Head of caudate nucleus (tissue), 42 donors: ENCODE measurements at places on chromosomes 7 and 10.
A peak's percentile ranks its signal among the peaks of the same experiment; 100 is the strongest.

GRCh38 chr10:50883629-50884028, 1.8 kb downstream of the A1CF start:
- DNase-seq = no peak

- no peak for DNase-seq
Observed at GRCh38 chr10:79490400-79491142, 21.8 kb upstream of the EIF5AL1 start.

GRCh38 chr10:71627956-71628355, 91.6 kb downstream of the C10orf105 start:
- DNase-seq = no peak

DNA sequence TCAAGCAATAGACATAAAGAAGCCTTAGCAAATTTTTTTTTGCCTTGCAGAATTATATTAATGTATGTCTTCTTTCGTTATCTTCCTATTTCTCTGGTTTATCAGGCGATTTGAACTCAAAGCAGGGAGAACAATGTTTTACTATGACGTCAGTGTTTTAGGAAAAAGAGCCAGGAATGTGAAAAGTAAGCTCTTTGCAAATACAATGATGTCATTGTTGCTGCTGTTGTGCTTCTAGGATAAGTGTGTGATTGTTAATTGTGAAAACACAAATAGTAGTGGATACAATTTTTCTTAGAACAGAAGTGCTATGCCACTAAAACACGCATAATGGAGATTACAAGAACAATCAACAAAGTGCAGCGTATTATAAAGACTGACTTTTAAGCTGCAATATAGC, 9.5 kb upstream of the AUTS2 start:
- no peak for DNase-seq

DNA sequence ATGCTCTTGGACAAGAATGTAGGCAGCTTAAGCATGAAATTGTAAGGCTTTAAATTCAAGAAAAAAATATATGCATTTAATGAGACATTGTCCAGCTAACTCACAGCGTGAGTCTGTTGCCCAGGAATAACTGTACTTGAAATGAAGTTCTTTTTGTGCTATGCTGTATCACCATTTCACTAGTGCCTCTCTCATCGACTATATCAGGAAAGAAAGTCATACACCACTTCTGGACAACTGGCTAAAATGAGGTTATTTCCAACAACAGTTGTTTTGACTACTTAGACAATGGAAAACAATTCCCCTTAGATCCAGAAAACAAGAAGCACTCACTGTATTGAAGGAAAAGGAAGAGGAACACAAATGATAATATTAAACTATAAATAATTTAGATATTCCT, 251.8 kb downstream of the CRPPA start:
- DNase-seq = no peak

DNA sequence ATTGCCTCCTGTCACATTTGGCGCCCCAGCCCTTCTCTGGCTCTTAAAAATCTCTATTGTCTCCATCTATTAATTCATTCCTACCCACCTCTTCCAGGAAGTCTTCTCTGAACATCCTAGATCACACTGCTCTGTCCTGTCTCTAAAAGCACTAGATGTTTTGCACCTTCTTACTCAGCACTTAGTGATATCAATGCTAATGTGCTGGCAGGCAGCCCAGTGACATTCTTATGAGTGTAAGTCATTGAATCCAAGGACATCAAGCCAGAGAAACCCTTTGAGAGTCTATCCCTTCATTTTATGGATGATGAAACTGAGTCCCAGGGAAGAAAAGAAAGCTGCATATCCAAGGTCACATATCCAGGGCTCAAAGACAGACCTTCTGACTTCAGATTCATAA, 48.3 kb upstream of the PAX2 start:
- no peak for DNase-seq

- peak; percentile 36 for DNase-seq
Observed at GRCh38 chr7:2247141-2247995, 5.3 kb downstream of the NUDT1 start.

- peak; percentile 6 for DNase-seq
Observed at GRCh38 chr10:88385601-88386203, 197.4 kb downstream of the RNLS start.

DNA sequence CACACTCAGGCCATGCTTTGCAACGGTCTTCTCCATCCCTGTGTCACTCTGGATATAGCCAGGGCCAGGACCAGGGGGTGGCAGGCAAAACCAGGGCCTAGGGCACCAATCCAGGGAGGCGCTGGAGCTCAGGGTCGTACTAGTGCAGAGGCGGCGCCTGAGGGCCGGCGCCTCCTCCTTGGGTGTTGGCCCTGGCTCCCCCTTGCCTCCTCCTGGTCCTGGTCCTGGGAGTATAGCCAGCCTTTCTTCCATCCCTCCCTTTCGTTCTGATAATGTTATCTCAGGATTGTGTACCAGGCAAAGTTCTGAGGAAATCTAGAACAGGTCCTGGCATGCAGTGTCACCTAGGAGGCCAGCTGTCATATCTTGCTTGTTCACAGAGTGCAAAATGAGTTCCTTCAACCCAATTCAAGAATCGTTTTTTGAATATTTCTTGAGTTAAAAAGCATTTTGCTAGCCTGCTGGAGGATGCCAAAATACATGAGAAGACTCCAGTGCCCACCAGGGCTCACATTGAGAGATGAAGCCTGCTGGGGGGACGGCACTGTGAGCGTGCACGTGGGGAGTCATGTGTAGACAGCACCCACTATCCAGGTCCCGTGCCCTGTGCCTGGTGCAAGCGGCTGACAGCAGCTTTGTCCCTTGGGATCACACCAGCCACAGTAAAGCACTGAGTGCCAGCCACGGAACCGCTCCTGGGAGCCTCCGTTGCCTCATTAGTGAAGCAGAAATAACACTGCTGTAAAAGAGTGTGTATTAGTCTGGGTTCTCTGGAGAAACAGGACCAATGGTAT, 106.9 kb upstream of the C7orf33 start:
- DNase-seq = no peak

- no peak for DNase-seq
Observed at GRCh38 chr7:25444991-25445390, 216.7 kb upstream of the NPVF start.

- DNase-seq = no peak
Observed at GRCh38 chr10:3282674-3283017, 110.1 kb upstream of the PITRM1 start.

GRCh38 chr10:80487791-80488538, 33.9 kb downstream of the TSPAN14 start:
- DNase-seq = no peak

- DNase-seq = no peak
Observed at GRCh38 chr7:128420773-128421172, 11.0 kb upstream of the IMPDH1 start.

GRCh38 chr10:11870900-11871400, 47.8 kb downstream of the PROSER2 start:
- DNase-seq = no peak

- DNase-seq = no peak
Observed at GRCh38 chr10:32131388-32131787, 75.2 kb upstream of the KIF5B start.

DNA sequence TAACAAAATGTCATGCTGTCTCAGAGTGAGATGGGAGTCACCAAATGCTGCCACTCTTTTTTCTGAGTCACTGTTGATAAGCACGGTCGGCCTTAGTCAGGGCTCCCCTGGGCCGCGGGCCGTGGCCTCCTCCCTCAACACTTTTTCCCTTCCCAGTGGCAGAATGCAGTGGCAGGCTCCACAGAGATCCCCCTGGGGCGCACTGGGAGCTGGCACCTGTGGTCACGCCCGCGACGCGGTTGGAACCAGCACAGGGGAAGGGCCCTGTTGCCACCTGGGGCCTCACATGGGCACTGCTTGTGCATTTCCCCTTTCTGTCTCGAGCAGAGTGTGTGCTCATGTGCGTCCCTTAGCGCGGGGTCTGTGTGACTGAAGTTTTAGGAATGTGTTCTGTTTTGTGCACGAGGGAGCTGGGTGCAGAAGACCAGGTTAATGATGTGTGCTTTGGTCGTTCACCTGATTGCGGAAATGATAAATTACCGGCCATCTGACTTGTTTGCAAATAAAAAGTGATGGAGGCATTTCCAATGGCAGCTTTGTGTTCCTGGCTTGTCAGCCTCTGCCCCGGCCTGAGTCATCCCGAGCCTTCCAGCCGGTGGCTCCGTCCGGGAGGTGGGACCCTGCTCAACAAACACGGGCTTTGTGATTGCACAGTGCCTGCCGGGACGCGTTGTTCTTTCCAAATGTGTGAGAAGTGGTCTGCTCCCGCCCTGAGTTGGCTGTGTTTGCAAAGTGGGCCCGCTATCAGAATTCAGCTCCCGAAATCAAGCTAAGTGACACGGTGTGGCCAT, 100.7 kb downstream of the NKX6-2 start:
- peak; percentile 95 for DNase-seq

DNA sequence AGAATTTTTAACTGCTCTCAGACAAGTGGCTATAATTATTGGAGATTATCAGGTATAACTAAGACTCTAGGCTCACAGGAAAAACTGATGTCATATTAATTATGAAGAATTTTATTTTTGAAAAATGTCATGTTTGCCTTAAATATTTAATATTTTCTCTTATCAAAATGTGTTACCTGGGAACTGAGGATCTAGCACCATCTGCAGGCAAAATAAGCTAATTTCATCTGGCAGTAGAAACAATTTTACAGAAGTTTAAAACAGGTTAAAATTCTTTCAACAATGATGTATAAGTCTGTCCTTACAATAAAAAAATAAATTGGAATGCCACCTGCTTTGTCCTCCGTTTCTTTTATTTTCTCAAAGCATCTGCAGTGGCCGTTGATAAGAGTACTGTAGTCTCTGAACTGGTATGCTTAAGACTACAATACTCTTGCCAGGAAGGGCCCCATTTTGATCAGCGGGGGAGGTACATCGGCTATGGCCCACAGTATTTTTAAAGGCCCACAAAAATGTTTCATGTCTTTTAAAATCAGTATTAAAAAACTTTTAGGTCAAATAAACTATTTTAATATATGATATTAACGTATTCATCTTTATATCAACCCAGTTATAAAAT, 81.3 kb downstream of the VWDE start:
- no peak for DNase-seq

- no peak for DNase-seq
Observed at GRCh38 chr7:41911792-41912191, 208.9 kb upstream of the INHBA start.

DNA sequence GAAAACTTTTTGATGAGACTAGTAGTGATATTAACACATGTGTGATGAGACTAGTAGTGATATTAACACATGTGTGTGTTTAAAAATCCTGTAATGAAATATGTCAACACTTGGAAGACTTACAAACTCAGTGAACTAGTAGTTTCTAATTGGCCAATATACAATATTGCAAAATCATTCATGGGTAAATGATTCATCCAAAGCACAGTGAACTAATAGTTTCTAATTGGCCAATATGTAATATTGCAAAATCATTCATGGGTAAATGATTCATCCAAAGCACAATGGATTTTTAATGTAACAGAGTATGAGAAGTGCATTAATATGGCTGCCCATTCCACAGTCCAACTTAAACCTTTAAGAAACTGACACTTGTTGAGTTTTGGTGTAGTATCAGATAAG, 77.8 kb downstream of the ATAD1 start:
- no peak for DNase-seq

GRCh38 chr10:93488956-93489528, 6.9 kb upstream of the MYOF start:
- no peak for DNase-seq

DNA sequence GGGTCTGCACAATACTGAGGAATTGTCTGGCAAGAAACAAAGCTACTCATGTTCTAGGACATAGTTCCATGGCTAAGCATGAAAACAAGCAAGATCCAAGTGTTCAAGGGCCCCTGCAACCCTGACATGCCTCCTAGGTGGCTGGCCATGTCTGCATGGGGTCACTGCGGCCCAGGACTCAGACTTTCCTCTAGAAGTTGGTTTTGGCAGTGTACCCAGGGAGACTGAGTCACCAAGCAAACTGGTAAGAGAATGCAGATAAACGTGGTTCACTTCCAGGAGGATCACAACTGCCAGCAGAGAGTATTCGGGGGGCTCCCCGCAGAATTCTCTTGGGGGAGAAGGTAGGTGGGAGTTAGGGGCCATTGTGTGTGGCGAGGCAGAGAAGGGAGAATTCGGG, 7.4 kb upstream of the PFKFB3 start:
- no peak for DNase-seq

GRCh38 chr10:122733931-122734665, 34.5 kb upstream of the C10orf120 start:
- no peak for DNase-seq

DNA sequence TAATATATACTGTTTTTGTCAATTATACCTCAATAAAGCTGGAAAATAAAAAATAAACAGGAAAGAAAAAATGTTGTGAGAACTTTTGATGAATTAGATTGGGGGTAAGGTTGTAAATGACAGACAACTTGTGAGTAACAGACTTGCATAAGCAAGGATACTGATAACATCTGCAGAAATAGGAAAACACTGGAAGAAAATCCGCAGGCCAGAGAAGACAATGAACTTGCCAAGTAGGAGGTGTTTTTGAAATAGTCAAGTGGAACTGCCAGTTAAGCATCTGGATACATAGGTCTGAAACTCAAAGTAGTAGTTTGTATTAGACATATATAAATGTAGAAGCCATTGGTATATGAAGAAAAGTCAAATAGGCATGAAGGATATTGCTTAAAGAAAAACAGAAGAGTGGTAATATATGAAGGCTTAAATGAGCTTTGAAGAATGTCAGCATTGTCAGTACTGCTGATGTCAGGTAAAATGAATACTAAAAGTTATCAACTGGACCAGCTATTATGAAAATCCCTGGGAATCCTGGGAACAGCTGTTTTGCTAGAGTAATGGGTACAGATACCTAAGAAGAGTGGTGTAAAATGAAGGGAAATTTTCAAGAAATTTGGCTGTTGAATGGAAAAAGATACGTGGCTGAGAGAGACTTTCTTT, 58.7 kb downstream of the DNAJC1 start:
- DNase-seq = no peak

- DNase-seq = no peak
Observed at GRCh38 chr10:35334297-35334696, 2.0 kb upstream of the CCNY start.

DNA sequence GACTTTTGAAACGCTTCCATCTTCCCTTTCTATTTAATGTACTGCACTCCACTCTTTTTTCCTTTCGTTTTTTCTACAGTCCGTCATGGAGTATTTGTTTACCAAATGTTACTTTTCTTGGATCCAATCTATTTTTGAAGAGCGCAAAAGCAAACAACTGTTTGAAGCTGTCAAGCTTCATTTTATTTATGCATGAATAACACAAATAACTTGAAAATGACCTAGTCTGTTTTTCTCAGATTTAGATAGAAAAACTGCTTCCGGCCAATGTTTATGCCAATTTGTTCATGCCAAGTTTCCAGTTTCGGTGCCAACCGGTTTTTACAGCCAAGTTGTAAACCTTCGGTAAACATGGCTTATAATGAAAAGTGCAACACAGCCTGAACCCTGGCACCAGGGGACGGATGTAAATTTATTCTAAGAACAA, 150.9 kb upstream of the KLF6 start:
- DNase-seq = no peak

- no peak for DNase-seq
Observed at GRCh38 chr10:299512-299911, 164.3 kb downstream of the ZMYND11 start.

GRCh38 chr7:7516662-7517061, 19.0 kb downstream of the COL28A1 start:
- no peak for DNase-seq

- DNase-seq = no peak
Observed at GRCh38 chr7:6178298-6179029, 94.0 kb downstream of the CYTH3 start.

GRCh38 chr10:92419740-92420545, 129.0 kb downstream of the MARCHF5 start:
- DNase-seq = peak; percentile 30

- DNase-seq = no peak
Observed at GRCh38 chr10:43737003-43737402, 88.3 kb upstream of the ZNF32 start.

- DNase-seq = no peak
Observed at GRCh38 chr7:2622869-2623697, 8.7 kb upstream of the TTYH3 start.
